ENCODE measurements at places on chromosomes 1 and 21.

DNA sequence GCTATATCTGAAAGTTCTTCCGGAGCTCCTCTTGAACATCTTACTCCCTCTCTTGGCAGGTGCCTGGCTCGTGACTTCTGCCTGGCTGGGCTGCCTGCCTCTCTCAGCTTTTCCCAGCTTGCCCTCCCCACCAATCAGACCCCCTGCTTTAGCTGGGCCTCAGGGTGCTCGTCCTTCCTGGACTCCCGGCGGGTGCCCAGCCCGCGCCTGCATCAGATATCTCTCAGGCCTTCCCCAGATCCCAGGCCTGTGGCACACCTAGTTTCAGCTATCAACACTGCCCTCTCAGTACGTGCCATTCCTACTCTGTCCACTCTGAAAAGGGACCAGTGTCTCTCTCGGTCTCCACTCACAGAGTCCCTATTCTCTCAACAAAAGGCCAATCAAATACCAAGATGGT is 96.5 kb upstream of the CLDN14 start:
- no peak for DNase-seq

GRCh38 chr1:23237508-23237907 is 20.2 kb upstream of the HTR1D start:
- DNase-seq, result no peak

DNA sequence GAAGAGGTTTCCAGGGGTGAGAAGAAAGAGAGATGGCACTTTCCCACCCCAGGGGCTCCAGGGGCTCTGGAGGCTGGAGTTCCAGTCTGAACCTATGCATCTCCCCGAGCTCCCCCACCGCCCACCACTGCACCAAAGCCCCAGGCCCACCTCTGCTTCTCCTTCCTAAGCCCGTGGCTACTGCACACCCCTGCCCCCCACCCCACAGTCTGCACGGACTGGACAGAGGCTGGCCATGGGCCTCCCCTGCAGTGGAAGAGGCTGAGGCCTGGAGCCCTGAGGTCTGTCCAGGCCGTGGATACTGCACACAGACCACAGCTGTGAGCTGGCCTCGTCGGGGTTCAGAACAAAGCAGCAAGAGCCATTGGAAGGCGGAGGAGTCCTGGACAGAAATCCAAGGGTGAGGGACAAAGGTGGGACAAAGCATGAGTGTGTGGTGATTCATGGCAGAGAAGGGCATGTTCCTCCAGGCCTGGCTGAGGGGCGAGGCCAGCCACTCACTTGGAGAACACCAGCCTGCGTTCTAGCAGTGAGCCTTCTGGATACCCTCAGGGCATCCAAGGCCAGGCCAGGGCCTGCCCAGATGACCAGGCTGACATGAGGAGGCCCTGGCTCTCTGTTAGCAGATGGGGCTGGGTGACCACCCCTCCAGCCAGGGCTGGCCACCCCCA is 244.8 kb upstream of the VAMP3 start:
- DNase-seq, result no peak

DNA sequence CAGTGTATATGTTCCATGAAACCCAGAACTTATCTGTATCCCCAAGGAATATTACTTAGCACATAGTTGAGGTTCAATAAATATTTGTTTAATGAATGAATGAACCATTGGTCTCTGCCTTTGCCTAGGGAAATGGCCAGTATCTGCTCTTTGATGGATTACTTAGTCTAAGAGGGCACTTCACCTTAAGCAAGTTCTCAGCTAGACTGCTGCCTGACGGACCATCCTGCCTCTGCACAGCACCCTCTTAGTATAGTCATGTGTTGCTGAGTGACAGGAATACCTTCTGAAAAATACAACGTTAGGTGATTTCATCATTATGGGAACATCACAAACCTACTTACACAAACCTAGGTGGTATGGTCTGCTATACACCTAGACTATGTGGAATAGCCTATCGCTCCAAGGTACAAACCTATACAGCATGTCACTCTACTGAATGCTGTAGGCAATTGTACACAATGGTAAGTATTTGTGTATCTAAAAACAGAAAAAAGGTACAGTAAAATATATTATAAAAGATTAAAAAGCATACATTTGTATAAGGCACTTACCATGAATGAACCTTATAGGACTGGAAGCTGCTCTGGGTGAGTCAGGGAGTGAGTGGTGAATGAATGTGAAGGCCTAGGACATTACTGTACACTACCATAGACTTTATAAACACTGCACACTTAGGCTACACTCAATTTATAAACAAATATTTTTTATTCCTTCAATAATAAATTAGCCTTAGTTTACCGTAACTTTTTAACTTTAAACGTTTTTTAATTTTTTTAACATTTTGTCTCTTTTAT is 83.7 kb upstream of the LRRC8D start:
- no peak for DNase-seq

GRCh38 chr1:230359992-230360668 is 66.0 kb downstream of the PGBD5 start:
- peak; percentile 75 for DNase-seq

GRCh38 chr1:196538473-196538872 is 69.8 kb downstream of the KCNT2 start:
- DNase-seq, result no peak

DNA sequence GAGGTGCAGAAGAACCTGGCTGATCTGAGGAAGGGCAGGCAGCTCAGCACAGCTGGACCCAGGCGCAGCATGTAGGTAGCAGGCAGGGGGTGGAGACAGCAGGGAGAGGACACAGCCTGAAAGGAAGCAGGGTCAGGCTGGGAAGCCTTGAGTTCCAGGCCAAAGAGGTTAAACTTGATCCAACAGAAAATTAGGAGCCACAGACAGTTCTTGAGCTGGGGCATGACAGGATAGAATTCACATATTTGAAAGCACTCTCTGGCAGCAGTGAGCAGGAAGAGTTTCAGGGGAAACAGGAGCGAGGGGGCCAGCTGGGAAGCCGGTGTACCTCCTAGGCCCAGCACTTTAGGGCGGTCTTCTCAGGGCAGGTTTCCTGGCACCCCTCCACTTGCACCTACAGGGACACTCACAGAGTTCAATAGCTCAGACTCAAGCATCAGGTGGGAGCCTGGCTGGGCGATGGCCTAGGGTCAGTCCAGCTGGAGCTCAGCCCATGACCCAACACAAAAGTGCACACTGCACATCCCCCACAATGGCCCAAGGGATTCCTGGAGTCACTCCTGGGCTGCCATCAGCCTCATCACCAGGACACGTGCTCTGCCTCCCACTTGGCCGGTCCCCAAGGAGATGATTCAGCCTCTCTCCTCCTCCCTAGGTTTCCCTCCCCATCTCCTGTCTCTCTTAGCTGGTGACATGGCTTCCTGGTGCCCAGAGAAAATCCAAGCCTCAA is 22.7 kb downstream of the MATN1 start:
- peak; percentile 87 for DNase-seq

GRCh38 chr1:43241413-43241836 is 28.4 kb upstream of the TMEM125 start:
- peak; percentile 72 for DNase-seq

GRCh38 chr21:17540530-17540929 is 27.7 kb downstream of the CXADR start:
- no peak for DNase-seq

DNA sequence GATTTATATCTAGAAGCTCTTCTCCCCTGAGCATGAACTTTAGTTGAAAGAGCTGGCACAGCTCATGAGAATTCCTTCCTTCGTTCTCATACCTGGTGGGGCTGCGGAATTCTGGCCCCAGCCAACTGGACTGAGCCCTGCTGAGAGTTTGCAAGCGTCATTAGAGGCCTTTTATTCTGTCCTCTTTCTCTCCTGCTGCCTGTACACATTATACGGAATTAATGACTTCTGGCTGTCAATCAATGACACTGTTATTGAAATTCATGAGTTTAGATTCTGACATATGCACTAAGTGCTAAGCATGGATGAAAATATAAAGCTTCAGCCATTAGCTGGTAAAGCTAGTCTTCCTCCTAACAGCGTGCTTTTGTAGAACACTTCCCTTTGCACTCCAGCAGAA is 27.5 kb downstream of the KAZN start:
- DNase-seq, result no peak

- no peak for DNase-seq
These were observed 17.9 kb downstream of the CAPZA1 start for GRCh38 chr1:112637254-112638109.

GRCh38 chr21:26923986-26924385 is 42.9 kb downstream of the ADAMTS5 start:
- DNase-seq, result no peak

DNA sequence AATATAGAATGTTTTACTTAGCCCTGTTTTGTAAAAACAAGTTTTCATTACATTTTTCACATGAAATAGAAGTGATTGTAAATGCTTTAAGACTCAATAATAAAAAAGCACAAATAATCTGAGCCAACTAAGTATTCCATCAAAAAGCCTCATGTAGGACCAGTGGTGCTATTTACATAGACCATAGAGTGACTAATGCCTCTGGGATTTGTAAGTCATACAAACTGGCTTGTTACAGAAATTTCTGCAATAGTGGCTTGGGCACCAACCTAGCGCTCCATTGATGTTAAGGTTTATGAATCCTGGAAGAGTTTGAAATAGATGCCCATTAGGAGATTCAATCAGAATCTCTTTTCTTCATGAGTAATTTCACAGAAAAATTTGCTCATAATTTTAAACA is 31.9 kb downstream of the ZMYM1 start:
- DNase-seq, result peak; percentile 27

GRCh38 chr21:17858747-17859146 is 39.6 kb upstream of the C21orf91 start:
- DNase-seq, result no peak

GRCh38 chr1:172359491-172359999 is 60.9 kb upstream of the C1orf105 start:
- peak; percentile 57 for DNase-seq

GRCh38 chr21:42108554-42109340 is 37.6 kb downstream of the UMODL1 start:
- no peak for DNase-seq

GRCh38 chr1:22731924-22732720 is 21.5 kb downstream of the EPHB2 start:
- no peak for DNase-seq

DNA sequence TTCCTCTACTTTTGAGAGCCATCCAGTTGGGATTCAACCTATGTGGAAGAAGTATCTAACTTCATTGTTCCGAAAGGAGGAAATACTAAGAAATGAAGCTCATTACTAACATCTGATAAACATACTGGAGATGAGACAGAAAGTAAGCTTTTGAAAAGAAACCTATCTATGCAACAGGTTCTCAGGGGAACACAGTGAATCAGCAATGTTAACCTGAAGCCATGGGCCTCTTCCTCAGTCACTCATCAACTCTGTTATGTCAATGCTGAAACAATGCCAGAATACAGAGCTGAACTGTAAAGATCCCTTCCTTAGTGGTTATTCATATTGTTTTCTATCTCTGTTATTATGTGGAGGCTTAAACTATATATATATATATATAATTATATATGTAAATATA is 55.5 kb upstream of the ESRRG start:
- no peak for DNase-seq

DNA sequence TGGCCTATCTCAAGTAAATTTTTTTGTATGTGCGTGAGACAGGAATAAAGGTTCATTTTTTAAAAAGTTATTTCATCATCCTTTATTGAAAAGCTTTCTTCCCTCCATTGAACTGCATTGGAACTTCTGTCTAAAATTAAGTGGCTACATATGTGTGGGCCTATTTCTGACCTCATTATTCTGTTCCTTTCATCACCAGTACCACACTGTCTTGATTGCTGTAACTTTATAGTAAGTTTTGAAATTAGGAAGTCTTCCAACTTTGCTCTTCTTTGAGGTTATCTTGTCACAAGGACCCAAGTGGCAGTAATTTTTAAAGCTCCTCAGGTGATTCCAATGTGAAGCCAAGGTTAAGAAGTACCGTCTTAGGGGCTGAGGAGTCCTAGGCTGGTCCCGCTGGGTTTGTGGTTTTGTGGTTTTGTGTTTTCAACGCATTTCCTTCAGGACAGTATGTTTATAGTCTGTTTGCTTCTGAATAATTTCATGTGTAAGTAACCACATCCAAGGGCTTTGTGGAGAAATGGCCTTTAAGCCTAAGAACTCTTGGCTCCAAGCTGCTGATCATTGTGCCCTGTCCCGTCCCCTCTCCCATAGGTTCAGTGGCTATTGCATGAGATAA is 12.4 kb upstream of the SCAF4 start:
- peak; percentile 26 for DNase-seq

- DNase-seq, result peak; percentile 32
These were observed 93.4 kb upstream of the CSF3R start for GRCh38 chr1:36576118-36576517.

DNA sequence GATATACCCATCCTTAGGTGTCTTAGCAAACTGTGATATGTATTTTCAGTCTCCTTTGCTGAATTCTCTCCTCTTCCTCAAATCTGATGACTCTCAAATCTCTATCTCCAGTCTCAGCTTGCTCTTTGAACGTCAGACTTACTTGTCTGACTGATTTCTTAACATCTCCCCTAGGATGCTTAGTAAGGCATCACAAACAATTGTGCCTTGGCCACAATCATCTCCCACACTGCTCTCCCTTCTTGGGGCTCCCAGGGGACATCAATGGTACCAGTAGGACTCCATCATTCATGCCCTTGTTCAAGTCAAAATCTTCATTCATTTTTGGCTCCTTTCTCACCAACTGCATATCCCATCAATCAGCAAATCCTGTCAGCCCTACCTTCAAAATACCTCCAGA is 42.0 kb downstream of the GNG12 start:
- no peak for DNase-seq

DNA sequence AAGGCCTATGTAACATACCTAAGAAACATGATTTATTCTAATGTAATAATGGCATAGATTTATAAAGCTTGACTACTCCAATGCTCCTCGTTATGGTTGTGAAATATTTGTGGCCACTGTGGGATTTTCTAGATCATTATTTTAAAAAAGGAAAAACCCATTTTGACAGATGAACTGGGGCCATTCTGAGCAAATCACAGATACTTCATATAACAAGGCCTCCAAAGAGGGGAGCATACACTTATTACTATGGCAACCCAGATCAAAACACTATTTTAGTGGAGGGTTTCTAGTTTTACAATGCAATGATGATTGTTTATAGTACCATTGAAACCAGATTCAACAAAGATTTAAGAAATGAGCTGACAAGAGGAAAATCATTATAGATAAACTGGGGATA is 346.6 kb downstream of the ZNF326 start:
- no peak for DNase-seq

GRCh38 chr1:234836045-234836681 is 226.2 kb upstream of the IRF2BP2 start:
- no peak for DNase-seq

GRCh38 chr1:99119188-99119587 is 114.5 kb upstream of the PLPPR5 start:
- DNase-seq, result no peak

GRCh38 chr1:246065592-246065991 is 441.5 kb downstream of the SMYD3 start:
- no peak for DNase-seq

GRCh38 chr1:41486371-41487125 is 2.1 kb upstream of the EDN2 start:
- peak; percentile 69 for DNase-seq

DNA sequence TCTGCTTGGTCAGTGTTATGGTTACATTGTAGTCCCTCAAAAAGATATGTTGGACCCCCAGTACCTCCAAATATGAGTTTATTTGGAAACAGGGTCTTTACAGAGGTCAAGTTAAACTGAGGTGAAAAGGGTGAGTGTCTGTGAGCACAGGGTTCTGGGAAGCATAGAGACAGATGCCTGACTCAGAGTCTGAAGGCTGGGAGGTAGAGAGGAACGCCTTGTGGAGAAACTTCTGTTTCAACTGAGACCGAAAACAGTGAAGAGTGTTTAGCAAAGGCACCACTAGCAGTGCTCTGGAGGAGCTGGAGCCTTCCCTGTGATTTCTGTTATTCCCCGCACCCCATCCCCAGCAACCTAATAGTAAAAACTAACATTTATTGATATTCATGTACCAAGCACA is 65.2 kb upstream of the LRRC8D start:
- DNase-seq, result no peak

Data from A172 (cell line).